GM19239 (cell line): ENCODE measurements at places on chromosomes 16 and 17.

DNA sequence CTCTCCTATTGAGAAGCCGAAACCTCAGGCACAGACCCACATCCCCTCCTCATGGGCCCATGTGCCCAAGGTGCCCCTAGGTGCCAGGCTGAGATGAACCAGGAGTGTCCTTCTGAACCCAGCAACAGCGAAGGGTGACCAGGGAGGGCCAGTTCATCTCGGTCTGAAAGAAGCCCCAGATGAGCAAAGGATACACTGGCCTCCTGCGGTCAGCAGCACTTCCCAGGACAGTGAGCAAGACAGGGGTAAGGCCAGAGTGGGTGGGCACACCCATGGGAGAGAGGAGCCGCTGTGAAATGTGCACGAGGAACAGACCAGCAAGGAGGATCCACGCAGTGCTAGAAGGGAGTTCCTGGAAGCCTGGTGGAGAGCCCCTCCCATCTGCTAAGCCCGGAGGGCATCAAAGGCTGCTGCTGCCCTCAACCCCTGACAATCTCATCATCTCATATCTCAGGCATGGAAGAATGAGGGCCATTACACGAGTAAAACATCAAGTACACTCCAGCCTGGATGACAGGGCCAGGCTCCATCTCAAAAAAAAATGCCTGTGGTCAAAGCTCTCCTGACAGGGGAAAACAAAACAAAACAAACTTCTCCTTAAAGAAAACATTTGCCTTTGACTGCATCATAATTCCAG, 3.3 kb upstream of the HBZ start:
- no peak for DNase-seq

GRCh38 chr17:42585353-42585752, 7.8 kb upstream of the PSMC3IP start:
- DNase-seq = no peak

GRCh38 chr17:79777120-79777893, 641 bp upstream of the CBX2 start:
- DNase-seq = no peak

DNA sequence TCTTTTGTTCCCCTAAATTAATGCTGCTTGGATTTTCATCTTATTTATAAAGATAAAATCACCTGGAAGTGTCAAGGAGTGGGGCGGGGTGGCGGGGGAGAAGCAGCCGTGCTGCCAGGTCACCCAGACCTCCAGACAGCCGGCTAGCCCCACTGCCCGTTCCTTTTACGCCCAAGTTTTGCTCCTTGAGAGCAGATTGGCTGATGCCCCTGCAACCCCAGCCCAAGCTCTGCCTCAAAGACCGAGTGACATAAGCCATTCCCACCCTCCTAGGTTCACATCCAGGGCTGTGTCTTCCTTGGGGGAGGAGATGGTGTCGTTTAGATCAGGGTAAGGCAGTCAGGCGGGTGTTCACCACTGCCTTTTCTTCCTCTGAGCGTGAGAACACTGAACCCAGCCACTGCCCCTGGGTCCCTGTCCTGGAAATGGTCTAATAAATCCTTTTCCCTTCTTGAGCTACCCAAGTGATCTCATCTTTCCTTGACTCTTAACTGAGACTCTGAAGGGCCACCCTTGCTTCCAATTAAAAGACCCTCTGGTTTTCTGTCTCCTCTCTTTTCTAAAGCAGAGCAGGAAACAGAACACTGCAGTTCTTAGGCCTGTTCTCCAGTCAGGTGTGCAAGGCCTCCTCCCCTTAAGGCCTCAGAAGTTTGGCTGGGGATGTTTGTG, 5.7 kb downstream of the PDF start:
- no peak for DNase-seq

GRCh38 chr17:34607917-34608316, 28.5 kb downstream of the TMEM132E start:
- DNase-seq = no peak

DNA sequence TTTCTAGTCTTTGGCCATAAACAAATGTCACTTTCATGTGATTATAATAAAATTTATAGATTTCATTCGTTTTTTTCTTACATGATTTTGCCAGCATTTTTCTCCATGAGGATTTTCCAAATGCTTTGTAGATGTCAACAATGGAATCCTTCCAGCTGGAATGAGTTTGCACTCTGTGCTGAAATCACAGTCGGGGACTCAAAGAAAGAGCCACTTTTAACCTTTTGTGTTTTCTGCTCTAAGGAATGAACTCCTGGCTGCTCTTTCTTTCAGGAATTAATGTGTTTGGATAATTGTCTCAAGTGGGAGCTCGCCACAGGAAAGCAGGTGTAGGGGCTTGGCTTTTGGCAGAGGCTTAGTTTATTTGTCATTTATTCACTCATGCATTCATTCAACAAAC, 372.3 kb upstream of the SALL1 start:
- DNase-seq = no peak

- no peak for DNase-seq
These were observed 53.3 kb upstream of the DLX4 start for GRCh38 chr17:49915670-49916069.
